ENCODE measurements at places on chromosomes 7 and 10. TPM values are rescaled to one million over a fixed set of nuclear protein-coding genes. Genes with fewer than 3 reads are reported as not detected.

The TMEM270 gene
- not detected for total RNA-seq

The HOXA2 gene
- not detected for total RNA-seq

The APBB1IP gene
- 43.6 TPM for total RNA-seq

The PON1 gene
- not detected for total RNA-seq

The MYL10 gene
- total RNA-seq, result not detected

The METTL2B gene
- 64.9 TPM for total RNA-seq

The STEAP4 gene
- 1.1 TPM for total RNA-seq
